ENCODE measurements at places on chromosomes 2 and 18. TPM values are rescaled to one million over a fixed set of nuclear protein-coding genes. Genes with fewer than 3 reads are reported as not detected.

DNA sequence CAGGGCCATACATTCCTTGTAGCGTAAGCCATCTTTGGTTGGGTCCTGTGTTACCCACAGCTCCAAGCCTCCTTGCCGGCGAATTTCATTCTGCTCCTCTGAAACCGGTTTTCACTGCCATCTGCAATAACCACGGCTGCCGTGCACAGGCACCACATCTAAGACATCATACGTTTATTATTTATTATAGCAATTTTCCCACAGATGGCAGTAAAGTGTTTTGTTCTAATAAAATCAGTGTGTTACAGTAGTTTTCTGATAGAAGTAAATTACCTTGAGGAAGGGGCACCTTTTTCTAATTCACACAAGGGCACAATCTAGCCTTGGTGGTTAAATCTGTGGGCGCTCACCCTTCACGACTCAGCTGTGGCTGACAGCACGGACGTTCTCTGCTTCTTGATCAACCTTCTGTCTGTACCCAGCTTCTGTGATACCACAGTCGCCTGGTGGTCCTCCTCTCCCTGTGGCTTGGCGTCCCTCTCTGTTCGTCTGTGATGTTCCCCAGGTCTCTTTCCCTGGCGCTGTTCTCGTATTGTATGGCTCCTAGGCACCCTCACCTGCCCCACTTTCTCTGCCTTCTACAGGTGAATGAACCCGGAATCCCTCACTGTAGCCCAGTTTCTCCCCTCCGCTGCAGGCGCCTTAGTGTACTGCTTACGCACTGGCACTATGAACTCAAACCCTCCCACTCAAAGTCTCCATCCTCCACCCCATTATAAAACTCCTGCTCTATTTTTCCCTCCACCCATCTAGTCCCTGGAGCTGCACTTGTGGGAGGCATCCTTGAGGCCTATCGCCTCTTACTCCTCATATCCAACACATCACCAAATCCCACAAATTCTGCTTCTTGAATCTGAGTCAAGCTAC, 236.8 kb downstream of the DYSF start:
- no peak for DNase-seq

- no peak for DNase-seq
These were observed 24.3 kb upstream of the STAT1 start for GRCh38 chr2:191038241-191038725.

- peak; percentile 78 for DNase-seq
These were observed at the start of gene ABHD1 for GRCh38 chr2:27123302-27124150. TSS of gene ABHD1 (plus strand) at chr2:27123815. CDS start at chr2:27123949, 134 bp downstream.

GRCh38 chr2:148021886-148022285, 995 bp downstream of the MBD5 start:
- DNase-seq: peak; percentile 4

DNA sequence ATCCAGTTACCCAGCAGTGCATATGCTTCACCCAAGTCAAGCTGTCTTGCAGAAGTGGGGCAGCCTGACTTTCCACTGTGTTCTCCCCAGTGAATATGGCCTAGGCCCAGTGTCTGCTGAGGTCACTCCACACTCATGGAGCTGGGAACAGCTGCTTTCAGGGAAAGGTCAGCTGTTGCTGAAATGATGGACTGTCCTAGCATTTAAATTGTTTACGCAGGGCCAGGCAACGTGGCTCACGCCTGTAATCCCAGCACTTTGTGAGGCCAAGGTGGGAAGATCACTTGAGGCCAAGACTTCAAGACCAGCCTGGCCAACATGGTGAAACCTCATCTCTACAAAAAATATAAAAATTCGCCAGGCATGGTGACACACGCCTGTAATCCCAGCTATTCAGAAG, 86.5 kb downstream of the LIPG start:
- no peak for DNase-seq

DNA sequence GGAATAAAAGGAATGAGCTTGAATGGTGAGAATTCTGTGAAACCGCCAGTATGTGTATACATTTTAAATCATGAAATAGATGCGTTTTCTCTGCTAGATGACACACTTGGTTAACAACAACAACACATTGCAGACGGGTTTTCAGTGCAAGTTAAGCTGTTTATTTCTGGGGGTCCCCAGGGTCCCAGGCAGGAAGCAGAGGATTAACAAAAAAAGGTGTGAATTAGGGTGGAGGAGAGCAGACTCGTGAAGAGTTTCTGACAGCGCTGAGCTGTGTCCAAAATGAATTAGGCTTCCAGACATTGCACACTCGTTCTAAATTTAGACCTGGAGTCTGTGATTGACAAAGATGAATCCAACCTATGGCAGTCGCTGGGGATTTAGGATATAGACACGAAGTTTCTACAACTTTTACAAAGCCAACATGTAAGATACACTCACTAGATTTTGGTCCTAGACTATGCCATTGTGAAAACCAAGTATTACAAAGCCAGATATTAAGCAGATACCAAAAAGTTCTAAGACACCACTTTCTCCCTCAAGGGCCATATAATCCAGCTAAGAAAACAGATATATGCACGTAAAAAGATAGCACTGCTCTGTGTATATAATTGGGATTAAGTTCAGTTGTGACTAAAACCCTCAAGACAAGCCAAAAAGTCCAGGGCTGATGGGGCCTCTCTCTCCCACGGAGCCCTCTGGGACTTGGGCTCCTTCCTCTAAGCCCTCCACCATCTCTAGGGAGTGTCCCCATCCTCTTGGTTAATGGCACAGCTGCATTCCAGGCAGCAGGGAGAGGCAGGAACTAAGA, 120.2 kb downstream of the ACAA2 start:
- DNase-seq: no peak

GRCh38 chr2:118417406-118418120, 329.3 kb downstream of the INSIG2 start:
- no peak for DNase-seq

DNA sequence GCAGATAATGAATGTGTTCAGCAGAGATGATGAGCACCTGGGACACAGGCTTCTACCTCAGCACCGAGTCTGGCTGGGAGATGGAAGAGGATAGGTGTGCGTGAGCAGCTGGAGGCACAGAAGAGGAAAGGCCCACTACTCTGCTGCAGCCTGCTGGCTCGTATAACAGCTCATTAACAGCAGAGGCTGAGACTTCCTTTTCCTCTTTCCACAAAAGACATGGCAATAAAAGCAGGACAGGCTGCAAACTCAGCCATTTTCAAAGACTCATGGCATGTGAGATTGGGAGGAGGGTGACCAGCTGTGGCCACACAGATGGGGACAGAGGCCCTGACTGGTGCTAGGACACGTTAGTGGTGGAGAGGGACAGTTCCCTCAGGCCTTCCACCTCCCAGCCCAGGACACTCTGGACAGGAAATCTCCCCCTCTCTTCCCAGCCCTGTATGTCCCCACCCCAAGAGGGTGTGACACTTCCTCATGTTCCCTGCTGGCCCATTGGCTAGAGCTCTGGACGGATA, 60.3 kb downstream of the CACNB4 start:
- DNase-seq: peak; percentile 55

DNA sequence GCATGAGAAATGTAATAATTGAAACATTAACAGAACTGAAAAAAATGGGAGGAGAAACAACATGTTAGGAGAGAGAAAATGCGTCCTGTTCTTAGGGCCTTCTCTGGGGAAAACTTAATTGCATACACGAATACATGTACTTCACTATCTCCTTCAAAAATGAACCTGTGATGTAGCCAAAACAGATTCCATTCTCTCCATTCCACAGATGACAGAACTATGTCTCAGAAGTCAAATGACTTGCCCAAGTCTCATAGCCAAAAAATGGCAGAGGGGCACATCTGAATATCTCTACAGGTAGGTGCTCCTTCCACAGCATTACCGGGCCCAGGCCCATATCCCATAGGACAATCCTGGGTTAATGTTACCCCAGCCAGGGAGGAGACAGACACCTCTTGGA, 3.9 kb upstream of the DCTN1 start:
- no peak for DNase-seq

- DNase-seq: peak; percentile 35
These were observed 37.7 kb downstream of the BCL11A start for GRCh38 chr2:60515721-60516226.

DNA sequence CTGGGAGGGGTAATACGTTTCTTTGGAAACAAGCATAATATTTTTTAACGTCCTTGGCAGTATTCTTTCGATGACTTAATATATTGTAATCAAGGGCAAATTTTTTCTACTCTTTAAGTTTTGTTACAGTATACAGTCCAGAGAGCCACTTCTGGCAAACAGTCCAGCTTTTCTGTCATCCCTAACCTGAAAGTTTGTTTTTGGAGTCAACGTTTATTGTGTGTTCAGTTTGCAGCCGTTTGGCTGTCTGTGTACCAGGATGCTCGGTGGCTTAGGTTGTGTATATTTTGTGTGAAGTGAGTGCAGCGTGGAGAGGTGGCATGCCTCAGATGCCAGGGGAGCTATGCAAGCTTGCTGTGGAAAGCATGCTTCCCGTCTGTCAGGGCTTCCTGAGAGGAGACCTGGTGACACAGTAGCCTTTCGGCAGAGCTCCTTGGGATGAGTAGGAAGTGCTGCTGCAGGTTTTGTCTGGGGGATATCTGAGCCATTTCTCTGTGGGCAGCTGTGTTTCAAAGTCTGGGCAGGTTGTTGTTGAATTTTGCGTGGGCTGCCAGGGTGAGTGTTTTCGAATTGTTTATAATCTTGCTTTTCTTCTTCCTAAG, 14.7 kb downstream of the MAP3K20 start:
- DNase-seq: no peak

GRCh38 chr2:168490015-168490874, 34.2 kb downstream of the CERS6 start:
- DNase-seq: no peak

- DNase-seq: no peak
These were observed 871.8 kb upstream of the CHAC2 start for GRCh38 chr2:52895726-52896340.

DNA sequence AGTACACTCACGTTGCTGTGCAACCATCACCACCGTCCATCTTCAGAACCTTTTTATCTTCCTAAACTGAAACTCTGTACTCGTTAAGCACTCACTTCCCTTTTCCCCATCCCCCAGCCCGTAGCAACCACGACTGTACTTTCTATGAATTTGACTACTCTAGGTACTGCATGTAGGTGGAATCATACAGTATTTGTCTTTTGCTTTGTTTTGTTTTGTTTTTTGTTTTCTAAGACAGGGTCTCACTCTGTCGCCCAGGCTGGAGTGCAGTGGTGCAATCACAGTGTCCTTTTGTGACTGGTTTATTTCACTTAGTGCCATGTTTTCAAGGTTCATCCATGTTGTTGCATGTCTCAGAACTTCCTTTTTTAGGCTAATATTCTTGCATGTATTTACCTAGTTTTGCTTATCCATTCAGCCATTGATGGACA, 7.0 kb upstream of the TYMS start:
- DNase-seq: no peak

DNA sequence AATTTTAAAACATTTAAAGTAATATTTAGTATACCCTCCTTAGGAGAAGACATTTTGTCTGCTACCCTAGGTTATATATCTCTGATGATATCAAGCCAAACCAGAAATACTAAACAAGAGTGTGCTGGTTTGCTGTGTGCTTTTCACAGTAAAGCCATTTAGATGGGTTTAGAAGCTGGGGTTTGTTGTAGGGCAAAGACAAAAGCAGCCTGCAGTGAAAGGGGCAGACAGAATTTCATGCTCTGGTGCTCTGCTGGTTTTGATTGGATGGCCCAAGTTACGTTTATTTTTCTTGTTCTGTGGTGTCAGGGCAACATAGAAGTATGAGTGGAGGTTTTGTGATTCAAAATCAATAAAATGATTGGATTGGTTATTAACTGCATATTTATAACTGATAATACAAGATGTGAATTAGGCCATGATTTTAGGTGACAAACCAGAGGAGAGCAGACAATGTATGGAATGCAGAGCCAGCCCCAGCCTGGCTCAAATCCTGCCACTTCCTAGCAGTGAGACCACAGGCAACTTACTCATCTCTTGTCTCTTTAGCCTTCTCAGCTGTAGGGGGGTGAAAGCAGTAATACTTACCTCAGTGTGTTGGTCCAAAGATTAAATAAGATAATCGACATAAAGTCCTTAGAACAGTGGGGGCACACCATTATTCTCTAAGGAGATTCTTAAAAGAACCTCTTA, 30.9 kb upstream of the IER3IP1 start:
- DNase-seq: no peak

DNA sequence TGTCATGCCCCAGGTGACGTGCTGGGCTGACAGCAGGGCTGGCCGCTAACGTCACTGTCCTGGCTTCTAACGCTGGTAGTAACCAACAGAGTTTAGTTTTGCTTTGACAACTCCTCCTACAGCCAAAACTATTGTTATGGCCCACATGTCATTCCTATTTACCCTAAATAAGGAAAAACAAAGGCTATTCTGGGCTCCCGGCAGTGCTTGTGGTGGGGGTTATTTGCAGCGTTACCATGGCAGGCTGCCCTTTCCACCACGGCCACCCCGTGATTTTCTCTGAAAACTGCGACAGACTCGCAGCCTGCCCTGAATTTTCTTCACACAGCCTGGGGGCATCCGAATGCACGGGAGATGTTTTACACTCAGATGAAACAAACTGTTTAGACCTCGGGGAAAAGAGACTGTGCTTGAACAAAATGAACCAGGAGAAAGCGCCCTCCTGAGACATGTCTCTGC, 115.2 kb downstream of the FAM210A start:
- DNase-seq: no peak

DNA sequence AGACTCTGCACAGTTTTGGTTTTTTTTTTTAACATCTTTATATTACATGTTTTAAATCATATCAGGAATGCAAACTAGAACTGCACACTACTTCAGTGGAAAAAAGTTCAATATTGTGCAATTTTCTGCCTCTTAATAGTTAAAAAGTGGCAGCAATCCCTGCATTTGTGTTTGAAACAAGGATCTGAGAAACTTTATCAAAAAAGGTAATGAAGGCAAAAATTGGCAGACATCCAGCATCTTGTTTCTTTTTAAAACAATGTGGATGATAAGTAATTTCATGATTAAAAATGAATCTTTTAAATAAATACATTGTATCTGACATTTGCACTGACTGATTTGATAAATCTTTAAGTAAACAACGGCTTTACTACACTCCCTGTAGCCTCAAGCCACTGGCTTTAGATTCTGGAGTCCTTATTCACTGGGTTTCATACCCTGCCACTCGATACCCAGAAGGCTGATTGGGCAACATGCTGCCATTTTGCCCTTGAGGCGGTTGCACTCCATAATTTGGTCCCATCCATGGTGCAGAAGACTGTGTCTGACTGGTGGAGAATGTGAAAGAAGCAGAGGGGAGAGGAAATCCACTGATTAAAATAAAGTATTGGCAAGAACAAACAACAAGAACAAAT, 21.6 kb upstream of the C2orf42 start:
- DNase-seq: no peak

GRCh38 chr2:12155303-12156051, 409.0 kb downstream of the LPIN1 start:
- peak; percentile 21 for DNase-seq

- no peak for DNase-seq
These were observed 35.5 kb upstream of the AQP4 start for GRCh38 chr18:26901020-26901419.

The KIF1A gene
- total RNA-seq: 1.9 TPM

The SAG gene
- total RNA-seq: not detected
